Stimulated activated CD4-positive, alpha-beta T cell treated with anti-CD3 and anti-CD28 coated beads, Interleukin-1b, Interleukin-23, amount 100 ng/mL, for 48 hours (primary cell): ENCODE measurements at places on chromosomes 7 and 10.

DNA sequence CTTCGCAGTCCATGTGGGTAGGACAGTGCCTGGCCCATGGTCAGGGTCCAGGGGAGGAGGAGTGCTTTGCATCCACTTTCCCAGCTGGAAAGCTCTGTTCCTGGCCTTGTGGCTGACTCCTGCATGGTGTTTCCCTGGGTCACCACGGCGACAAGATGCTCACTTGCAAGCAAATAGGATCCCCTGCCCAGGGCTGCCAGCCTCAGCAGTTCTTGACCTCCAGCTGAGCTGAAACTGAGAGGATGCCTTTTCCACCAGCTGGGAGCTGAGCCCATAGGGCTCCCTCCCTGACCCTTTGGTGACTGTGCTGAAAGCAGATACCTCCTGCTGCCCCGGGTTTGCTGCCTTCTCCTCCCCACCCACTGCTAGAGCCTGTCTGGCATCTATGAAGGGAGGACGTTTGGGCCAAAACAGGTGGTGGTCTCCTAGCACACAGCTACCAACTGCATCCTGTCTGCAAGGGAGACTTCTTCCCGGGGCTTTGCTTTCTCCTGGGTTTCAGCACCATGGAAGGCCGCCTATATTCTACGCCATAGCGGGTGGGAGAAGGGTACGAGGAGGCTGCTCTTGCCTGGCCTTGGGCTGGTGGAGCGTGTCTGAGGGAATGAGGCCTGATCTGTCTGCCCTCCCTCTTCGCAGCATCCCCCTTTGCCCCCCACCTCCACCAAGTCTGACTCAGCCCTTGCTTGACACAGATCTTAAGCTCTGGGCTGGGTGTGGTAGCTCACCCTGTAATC, 34.4 kb downstream of the UBTD1 start:
- DNase-seq = no peak

GRCh38 chr7:23434147-23434917, 36.0 kb downstream of the IGF2BP3 start:
- DNase-seq = no peak

DNA sequence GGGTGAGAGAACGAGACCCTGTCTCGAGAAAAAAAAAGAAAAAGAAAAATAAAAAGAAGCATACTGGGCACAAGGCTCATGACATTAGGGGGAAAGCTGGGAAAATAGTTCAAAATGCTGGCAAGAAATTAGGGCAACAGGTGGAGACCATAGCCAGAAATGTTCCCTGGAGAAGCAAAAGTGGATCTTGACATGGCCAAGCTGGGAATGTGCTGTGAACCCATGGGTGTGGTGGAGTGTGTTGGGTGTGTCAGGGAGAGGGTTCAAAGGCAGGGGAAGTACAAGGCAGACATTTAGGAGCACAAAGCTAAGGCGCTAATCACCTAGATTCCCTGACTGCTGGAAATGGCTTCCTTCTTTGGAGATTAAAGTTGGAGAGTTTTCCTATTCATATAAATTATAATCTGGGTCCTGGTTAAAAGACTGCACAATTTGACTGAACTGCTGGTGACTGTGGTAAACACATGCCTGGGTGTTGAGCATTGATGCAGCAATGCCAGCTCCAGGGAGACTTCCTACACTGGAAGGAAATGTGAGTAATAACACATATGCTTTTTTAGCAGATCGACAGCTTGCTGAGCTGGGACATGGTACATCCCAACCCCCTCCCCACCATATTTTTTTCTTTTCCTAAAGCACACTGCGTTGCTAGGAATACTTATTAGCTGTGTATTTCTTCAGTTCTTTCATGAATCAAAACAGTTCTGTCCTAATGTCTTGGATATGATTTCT, 70.1 kb upstream of the ARHGAP21 start:
- DNase-seq = no peak

DNA sequence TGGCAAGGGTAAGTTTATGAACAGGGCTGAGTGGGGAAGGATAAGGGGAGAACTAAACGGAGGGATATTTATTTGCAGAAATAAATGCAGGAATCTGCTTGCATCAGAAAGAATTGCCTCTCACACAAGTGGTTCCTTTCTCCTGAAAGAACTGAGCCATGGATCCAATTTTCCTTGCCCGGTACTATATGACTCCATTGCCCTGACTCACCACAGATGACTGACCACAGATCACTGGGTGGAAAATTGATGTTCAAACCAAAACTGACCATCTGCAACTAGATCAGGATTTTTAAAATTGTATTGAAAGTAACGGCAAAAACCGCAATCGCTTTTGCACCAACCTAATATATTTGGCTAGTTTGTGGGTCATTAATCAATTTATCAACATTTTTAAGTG, 6.2 kb upstream of the MACC1 start:
- DNase-seq = no peak

GRCh38 chr10:116457488-116457887, 29.8 kb downstream of the PNLIPRP3 start:
- DNase-seq = no peak

DNA sequence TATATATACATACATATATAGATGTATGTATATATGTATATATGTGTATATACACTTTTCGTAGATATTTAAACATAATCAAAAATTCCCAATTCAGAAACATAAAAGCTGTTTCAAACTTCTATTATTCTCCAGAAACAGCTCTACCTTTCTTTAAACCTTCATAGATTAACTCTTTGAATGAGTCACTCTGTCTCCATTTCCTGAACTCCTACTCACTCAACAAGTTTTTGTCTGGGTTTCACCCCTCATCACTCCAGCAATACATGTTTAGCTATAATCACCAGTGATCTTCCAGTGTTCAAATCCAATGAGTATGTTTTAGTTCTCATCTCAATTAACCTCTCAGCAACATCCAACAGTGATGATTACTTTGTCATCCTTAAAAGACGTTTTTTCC, 9.6 kb downstream of the DGKB start:
- DNase-seq = no peak

DNA sequence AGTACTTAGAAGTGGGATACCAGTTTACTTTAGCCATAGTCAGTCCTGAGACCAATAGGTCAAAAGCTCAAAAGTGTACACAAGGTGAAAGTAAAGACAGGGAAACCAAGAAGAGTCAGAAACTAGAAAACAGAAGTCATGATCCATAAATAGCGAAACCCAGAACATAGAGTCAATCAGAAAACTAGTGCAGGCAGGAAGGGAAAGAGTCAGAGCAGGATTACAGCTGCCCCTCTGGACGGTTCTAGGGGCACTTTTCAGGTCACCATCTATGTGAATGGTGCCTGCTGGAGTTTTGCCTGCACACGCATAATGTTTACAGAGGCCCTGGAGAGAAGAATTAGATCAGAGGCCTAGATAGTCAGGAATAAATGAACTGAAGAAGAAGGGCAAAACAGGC, 22.4 kb upstream of the DMTF1 start:
- no peak for DNase-seq
